ENCODE measurements at places on chromosomes 3 and 15.
A peak's percentile ranks its signal among the peaks of the same experiment; 100 is the strongest.

DNA sequence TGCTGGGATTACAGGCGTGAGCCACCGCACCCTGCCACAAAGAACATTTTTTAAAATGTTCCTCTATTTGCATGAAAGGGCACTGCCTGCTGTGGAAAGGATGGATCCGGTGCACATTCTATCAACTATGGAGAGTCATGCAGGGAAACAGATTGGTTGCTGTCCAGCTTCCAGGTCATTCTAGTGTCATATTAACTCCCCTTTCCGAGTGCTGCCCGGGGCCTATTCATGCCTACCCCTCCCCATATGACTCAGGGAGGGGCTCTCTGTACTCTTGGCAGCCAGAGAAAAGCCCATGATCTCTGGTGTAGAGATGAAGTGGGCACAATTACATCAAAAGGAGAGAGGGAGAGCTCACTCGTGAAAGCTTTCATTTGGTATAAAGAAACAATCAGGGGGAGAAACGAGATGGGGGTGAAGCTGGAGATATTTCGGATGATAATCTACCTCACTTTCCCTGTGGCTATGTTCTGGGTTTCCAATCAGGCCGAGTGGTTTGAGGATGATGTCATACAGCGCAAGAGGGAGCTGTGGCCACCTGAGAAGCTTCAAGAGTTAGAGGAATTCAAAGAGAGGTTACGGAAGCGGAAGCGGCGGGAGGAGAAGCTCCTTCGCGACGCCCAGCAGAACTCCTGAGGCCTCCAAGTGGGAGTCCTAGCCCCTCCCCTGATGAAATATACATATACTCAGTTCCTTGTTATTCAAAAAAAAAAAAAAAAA, 16.1 kb upstream of the AHSG start:
- DNase-seq, result no peak

DNA sequence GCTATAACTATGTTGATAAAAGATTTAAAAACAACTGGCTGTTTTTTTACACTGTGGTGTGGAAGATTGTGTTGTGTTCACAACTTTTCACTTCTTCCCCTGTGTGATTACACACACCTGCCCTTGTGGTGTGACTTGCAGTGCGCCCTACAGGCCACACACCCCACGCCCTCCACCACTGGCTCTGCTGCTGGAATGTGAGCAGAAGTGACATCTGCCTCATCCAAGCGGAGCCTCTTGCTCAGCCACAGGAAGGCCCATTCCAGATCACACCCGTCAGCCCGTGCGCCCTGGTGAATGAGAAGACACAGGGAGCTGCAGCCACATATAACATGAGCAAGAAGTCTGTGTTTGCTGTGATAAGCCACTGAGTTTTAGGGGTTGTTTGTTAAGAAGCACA, 7.0 kb downstream of the CCR2 start:
- no peak for DNase-seq

DNA sequence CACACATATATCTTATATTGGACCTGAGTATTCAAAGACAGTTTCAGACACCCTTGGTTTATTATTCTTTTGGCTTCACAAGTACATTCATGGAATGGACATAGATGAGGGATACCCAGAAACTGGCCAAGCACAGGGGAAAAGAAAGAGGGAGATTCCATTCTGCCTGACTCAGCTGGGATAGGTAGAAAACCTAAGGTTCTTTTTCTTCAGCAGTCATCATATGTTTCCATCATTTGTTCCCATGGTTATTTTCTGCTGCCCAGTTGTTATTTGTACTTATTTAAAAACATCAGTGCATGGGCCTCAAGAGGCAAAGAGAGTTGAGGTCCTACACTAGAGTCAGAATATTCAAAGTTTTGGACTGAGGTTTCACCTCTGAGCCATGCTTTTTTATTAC, 91.8 kb downstream of the FILIP1L start:
- no peak for DNase-seq

GRCh38 chr3:133964547-133964946, 65.2 kb downstream of the SLCO2A1 start:
- no peak for DNase-seq

GRCh38 chr3:56123487-56123886, 344.8 kb downstream of the ERC2 start:
- DNase-seq, result no peak

DNA sequence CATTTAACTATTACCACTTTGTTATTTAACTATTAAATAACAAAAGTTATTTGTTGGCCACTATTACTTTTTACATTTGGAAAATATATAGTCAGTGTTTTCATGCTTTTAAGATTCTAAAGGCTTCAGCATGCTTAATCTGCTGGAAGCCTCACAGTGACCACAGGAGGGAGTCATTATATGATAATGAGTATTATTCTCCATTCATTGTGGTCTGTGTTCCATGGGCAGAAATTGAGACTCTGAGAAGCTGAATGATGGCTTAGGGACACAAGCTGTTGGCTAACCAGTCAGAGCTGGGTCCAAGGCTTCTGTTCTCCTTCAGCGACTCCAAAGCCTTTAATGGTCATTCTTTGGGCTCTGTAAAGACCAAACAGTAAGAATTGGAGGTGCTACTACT, 64.7 kb downstream of the BFSP2 start:
- no peak for DNase-seq

DNA sequence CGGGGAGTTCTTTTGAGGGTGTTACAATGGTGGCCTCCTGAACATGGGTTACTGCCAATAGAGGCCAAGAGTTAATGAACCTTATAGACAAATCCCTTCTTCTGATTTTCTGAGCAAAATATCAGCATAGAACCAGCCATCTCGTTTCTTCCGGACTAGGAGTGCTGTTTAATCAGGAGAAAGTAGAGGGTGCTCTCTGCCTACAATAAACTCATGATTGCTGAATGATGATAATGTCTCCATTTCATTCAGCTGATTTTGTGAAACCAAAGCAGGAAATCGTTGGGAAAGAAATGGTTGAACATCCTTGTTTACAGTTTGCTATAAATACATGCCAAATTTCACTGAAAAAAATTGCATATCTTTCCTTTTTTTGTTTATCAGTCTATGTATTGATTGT, 142.8 kb upstream of the PLSCR5 start:
- peak; percentile 14 for DNase-seq

DNA sequence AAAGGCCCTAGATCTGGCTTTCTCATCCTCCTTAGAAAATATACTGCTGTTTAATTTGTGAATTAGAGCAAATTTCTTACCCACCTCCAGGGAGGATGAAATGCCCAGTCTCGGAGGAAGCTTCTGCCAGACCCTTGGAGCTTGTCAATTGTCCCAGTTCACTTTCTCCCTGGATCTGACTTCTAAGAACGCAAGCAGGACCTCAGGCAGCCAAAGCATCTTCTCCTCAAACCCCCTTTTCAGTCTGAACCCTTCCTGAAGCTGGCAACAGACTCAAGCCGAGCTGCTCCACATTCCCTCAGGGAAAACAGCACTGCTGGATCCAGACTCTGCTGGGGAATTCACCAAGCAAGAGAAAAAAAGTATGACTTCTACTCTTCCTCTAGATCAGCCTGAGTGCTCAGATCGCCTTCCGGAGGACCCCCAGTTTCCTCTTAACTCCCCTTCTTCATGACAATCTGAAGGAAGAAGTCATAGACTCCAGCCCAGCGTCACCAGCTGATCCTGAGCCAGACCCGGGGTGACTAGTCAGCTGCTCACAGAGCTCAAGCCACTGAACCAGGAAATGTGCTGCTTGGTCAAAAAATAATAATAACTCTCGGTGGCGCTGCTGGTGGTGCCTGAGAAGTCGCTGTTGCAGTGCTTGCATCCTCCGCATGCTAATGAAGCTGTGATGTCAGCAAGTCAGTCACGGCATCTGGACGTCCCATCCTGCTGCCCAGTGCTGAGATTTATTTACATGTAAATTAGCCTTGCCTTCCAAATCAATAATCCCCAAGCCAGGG, at the start of gene PRICKLE2:
Gene PRICKLE2, minus strand, starts transcription at position 641 of the 785 bp plus-strand sequence. CDS start 26,539 bp downstream, outside the sequence.
- peak; percentile 86 for DNase-seq

GRCh38 chr3:52373676-52374075, 57.6 kb downstream of the DNAH1 start:
- no peak for DNase-seq

DNA sequence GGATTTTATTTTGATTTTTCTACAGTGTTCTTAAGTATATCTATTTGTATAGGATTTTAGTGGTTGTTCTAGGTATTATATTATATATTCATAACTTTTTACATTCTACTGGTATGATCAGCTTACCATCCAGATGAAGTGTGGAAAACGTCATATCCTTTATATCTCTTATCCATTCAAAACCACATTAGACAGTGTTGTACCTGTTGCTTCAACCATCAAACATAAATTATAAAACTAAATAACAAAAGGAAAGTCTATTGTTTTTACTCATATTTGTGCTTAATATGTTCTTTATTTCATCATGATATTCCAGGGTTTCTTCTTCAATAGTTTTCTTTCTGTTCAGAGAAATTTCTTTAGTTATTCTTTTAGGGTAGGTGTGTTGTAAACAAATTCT, 191.4 kb downstream of the RPLP1 start:
- DNase-seq, result no peak

GRCh38 chr15:27414168-27414870, 443.3 kb downstream of the GABRG3 start:
- DNase-seq, result no peak

DNA sequence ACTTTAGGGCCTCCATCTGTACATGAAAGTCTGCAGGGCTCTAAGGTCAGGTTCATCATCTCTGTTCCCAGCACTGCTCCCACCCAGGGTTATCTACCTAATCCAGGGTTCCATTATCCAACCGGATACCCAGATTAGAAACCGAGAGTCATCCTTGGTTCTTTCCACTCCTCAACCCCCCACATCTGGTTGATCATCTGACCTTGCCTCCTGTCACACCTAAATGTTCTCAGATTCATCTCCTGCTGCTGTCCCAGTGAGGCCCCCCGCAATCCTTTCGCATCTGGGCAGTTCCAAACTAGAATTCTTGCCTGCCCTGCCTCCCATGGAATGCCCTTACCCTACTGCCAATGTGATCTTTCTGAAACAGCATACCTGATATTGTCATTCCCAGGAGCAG, 136.5 kb downstream of the PDE8A start:
- DNase-seq, result no peak

- DNase-seq, result no peak
Observed at GRCh38 chr15:42329161-42329560, 30.1 kb upstream of the CAPN3 start.

- DNase-seq, result no peak
Observed at GRCh38 chr3:128238184-128238489, 84.9 kb downstream of the EEFSEC start.

DNA sequence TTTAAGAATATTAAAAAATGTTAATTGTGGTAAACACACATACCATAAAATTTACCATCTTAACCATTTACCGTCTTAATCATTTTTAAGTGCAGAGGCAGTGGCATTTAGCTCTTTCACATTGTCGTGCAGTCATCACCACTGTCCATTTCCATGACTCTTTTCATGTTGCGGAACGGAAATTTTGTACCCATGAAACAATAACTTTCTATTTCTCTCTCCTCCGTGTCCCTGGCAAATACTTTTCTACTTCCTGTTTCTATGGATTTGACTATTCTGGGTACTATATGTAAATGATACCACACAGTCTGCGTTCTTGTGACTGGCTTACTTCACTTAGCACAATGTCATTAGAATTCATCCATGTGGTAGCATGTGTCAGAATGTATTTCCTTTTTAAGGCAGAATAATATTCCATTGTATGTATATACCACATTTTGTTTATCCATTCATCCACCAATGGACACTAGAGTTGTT, 27.9 kb downstream of the AKAP13 start:
- DNase-seq, result no peak

DNA sequence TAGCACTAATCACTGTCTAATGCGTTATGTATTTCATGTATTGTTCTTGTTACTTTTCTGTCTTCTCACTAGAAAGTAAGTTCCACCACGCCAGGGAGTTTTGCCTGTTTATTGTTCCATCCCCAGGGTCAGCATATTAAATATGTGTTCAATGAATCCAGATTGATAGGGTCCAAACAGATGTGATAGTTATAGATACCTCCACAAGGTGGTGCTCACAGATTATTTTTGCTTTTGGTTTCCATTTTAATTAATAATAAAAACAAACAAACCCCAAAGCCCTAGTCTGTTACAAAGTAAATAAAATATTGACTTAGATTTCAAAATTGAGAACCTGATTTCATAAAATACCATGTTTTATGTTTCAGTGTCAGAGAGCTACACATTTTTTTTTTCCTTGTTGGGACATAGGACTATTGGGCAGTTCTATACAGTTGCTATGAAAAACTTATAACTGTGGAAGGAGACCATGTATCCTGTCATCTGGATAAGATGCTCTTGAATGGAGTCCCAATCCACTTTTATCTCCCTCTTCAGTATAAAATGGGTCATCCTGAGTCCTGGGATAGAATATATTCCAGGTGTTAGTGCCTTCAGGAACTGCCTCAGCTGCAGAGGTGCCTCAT, 12.4 kb downstream of the OTOL1 start:
- peak; percentile 31 for DNase-seq

GRCh38 chr15:96622714-96623113, 292.2 kb downstream of the NR2F2 start:
- DNase-seq, result no peak

DNA sequence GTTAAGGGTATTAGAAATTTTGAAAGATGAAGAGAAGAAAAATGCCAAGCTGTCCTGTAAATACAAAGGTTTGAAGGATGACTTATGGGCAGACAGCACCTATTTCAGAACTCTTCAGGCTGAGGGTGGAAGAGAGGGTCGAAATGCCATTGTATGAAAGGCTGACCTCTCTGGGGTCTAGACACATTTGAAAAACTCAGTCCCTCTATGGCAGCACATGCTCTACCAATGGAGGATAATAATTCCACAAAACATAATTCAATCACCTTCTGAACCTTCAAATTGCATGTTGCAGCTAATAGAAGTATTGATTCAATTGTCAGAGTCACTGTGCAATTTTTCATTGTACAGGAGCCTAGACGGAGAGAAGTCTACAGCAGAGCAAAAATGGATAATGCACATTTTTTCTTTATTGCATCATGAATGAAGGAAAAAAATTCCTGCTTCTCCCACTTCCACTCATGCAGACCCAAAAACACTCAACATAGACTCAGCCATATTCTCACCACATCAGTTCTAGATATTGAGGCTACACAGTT, 569.1 kb downstream of the TBL1XR1 start:
- DNase-seq, result no peak

GRCh38 chr15:71302861-71303410, 187.7 kb downstream of the THSD4 start:
- no peak for DNase-seq

GRCh38 chr15:101088271-101088670, 163.6 kb downstream of the CHSY1 start:
- no peak for DNase-seq

DNA sequence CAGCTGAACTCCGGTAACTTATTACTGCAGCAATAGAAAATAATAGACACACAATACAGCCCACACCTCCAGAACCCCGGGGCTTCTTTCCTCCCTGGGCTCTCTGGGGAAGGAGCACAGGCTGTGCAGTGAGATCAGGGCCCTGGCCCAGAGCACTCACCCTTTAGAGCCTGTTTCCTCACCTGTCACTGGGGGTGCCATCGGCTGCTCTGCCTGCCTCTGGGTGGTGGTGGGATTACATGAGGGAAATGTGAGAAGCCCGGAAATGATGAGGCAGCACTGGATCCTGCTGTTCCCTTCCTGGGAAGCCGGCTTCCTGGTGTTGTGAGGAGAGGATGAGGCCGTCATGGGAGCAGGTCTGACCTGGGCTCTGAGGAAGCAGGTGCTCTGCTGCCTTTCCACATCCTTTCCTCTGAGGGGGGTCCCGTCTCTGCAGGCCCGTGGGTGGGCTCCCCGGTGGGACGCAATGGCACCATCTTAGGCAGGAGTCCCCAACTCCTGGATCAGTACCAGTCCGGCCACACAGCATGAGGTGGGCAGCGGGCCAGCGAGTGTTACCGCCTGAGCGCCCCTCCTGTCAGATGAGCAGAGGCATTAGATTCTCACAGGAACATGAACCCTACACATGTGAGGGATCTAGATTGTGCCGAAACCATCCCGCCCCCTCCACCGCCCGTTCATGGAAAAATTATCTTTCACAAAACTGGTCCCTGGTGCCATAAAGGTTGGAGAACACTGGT, 220.9 kb upstream of the CTDSPL start:
- DNase-seq, result no peak
